ENCODE measurements at places on chromosomes 5 and 9. TPM values are rescaled to one million over a fixed set of nuclear protein-coding genes. Genes with fewer than 3 reads are reported as not detected.

Gene AMACR
- 82.4 TPM for polyA plus RNA-seq

Gene FAT2
- 7.2 TPM for polyA plus RNA-seq

Gene SPATA6L
- polyA plus RNA-seq: 2.8 TPM

Gene PCDH1
- polyA plus RNA-seq: 29.1 TPM

Gene RETREG1
- 46.9 TPM for polyA plus RNA-seq

Gene TLX3
- not detected for polyA plus RNA-seq

Gene UIMC1
- 44.6 TPM for polyA plus RNA-seq

Gene TAS2R1
- not detected for polyA plus RNA-seq
